ENCODE measurements at places on chromosomes 13 and 19.

- DNase-seq, result peak; percentile 39
These were observed at the start of gene ZNF69 for GRCh38 chr19:11887611-11888531. Gene ZNF69, plus strand, starts transcription at chr19:11887782. Its CDS starts 142 bp downstream, at chr19:11887924.

GRCh38 chr13:39874331-39875053, 219.0 kb downstream of the COG6 start:
- no peak for DNase-seq

- DNase-seq, result no peak
These were observed 79.2 kb downstream of the LRCH1 start for GRCh38 chr13:46632176-46632575.

DNA sequence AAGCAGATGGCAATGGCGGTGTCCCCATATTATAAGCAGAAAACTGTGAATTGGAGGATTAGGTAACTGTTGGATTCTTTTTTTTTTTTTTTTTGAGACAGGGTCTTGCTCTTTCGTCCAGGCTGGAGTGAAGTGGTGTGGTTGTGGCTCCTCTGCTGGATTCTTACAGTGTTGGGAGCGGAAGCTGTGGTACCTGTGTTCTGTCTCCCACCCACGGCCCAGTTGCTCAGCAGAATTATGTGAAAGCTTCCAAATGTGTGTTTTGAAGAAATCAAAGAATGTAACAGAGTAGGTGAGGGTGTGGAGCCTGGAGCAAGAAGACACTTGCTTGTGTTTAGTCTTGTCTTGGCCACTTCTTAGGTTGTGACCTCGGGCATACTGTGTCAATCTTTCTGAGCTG, 295.6 kb downstream of the SHISA2 start:
- no peak for DNase-seq

GRCh38 chr19:3409346-3410064, 43.1 kb downstream of the NFIC start:
- DNase-seq, result no peak

GRCh38 chr19:56350416-56351045, 35.9 kb upstream of the ZSCAN5A start:
- peak; percentile 11 for DNase-seq

- no peak for DNase-seq
These were observed 15.2 kb upstream of the MYO1F start for GRCh38 chr19:8592231-8593009.

DNA sequence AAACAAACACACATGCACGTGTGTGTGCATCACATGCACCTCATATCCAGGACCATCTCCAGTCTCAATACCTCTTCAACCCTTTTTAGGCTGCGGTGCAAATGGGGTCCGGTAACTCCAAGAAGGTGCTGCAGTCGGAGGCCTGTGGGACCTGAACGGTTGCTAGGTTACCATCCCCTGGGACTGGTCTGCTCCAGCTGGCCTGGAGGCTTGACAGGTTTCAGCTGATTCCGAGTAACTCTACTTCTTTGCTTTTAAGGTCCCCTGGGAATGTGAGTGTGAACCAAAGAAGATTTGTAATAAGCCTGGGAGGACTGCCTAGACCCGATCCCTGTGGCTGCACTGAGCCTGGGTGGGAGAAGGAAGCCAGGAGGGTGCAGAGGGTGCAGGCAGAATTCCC, 117.5 kb downstream of the CCNA1 start:
- no peak for DNase-seq

GRCh38 chr13:41652735-41653361, 195.5 kb downstream of the RGCC start:
- peak; percentile 29 for DNase-seq
